Activated T-cell treated with anti-CD3 and anti-CD28 coated beads, Interleukin-2, amount 50 U/mL, for 72 hours (primary cell): ENCODE measurements at places on chromosomes 5 and 9.
A peak's percentile ranks its signal among the peaks of the same experiment; 100 is the strongest.

DNA sequence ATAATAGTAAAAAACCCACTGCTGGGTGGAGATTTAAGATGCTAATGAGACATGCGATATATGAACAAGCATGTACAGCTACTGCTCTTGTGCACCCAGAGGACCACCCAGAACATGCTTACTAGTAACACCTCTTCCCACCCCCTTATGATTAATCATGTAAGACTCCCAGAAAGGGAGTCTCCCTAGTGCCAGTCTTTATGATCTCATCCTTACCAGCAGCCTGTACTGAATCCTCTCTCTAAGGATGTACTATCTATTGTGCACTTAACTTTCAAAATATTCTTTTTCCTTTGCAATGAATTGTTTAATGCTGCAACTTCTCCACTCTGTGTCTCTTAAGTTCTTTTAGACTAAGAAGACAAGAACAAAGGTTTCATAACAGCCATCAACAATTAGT, 9.1 kb upstream of the MAT2B start:
- no peak overlapping the region for H3K4me3 ChIP-seq
- no peak overlapping the region for H3K27ac ChIP-seq
- no peaks in the 10 kb centered on the region for H3K4me1 ChIP-seq
- no peaks in the 10 kb centered on the region for H3K27me3 ChIP-seq

DNA sequence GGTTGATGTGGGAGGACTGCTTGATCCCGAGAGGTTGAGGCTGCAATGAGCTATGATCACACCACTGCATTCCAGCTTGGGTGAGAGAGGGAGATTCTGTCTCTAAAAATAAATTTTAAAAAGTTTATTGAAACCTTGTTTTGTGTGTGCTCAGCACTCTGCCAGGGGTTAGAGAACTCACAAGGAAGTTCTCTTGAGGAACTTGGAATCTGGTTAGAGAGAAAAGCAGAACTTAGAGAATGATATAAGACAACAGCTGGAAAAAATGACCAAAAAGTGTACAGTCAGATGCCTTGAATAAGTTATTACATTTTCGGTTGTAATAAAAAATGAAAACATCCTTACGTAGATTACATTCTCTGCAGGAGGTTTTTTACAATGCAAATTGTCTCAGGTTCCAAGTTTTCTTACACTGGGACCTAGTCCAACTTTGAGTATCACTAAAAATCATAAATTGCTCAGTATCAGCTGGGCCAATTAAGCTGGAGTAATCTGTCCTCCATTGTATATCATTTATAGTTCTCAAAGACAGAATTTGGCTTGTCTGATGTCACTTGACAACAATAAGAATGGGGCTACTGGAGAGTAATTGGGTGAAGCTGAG, 21.7 kb upstream of the TENT2 start:
- DNase-seq, result no peak
- no peaks in the 10 kb centered on the region for H3K27me3 ChIP-seq
- H3K4me3 ChIP-seq, result no peak overlapping the region
- H3K4me1 ChIP-seq, result peaks cover 12% of the 10 kb centered on the region
- H3K27ac ChIP-seq, result no peak overlapping the region

DNA sequence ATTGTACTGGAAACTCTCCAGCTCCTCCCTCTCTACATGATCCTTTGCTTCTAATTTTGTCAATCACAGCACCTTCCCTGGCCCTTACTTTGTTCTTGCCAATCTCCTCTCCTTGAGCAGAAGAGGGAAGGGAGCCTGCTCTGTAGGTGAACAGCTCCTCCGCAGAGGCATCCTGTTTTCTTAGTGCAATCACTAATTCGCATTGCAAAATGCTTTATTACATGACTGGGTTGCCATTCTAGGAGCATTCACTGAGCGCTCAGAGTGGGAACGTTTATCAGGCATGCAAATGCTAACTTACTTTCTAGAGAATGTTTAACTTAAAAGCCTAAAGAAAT, 416 bp upstream of the SNX18 start:
- no peak overlapping the region for H3K27ac ChIP-seq
- peaks cover 4% of the 10 kb centered on the region for H3K36me3 ChIP-seq
- DNase-seq, result no peak
- peak overlapping the region; percentile 49 for H3K4me3 ChIP-seq
- peaks cover 20% of the 10 kb centered on the region for H3K27me3 ChIP-seq

DNA sequence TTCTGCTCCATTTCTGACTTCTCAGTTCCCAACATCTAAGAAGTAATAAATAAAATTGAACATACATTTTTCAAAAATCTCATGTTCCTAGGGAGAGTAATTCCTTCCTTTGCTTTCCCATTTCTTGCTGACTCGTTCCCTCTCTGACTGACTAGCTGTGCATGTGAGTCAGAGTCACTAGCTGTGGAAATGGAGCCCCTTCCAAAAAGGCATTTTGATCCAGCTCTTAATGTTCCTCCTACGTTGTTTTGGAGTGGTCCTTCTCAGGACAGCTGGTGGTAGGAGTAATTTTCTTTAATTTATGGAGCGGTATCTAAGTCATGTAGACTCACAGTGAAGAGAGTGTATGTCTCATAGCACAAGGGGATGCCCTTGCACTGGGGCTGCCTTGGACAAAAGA, 460.2 kb downstream of the GADD45G start:
- H3K4me1 ChIP-seq, result no peaks in the 10 kb centered on the region
- peaks cover 18% of the 10 kb centered on the region for H3K27me3 ChIP-seq
- H3K36me3 ChIP-seq, result no peaks in the 10 kb centered on the region
- no peak for DNase-seq
- no peak overlapping the region for H3K27ac ChIP-seq
- H3K4me3 ChIP-seq, result no peak overlapping the region

- no peaks in the 10 kb centered on the region for H3K36me3 ChIP-seq
- H3K4me3 ChIP-seq, result peak overlapping the region; percentile 87
- H3K27me3 ChIP-seq, result no peaks in the 10 kb centered on the region
- no peak overlapping the region for H3K27ac ChIP-seq
Observed at GRCh38 chr9:20603524-20604268, 18.6 kb downstream of the MLLT3 start.

- H3K27ac ChIP-seq, result no peak overlapping the region
- H3K4me3 ChIP-seq, result no peak overlapping the region
- H3K4me1 ChIP-seq, result peaks cover 4% of the 10 kb centered on the region
- no peak for DNase-seq
Observed at GRCh38 chr9:136086951-136087740, 7.9 kb downstream of the NACC2 start.

DNA sequence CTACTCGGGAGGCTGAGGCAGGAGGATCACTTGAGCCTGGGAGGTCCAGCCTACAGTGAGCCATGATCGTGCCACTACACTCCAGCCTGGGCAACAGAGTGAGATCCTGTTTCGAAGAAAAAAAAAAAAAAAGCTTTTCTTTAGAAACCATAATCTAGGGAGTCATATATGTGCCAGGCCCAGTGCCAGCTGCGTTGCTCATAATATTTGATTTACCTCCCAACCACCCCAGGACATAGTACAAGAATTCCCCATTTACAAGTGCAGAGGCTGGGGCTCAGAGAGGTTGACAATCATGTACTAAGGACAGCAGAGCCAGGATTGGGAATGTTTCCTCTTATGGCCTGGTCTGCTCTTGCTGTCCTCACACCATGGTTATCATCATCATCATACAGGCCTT, 25.1 kb upstream of the TRIM14 start:
- H3K4me1 ChIP-seq, result no peaks in the 10 kb centered on the region
- H3K27me3 ChIP-seq, result no peaks in the 10 kb centered on the region
- H3K27ac ChIP-seq, result no peak overlapping the region

DNA sequence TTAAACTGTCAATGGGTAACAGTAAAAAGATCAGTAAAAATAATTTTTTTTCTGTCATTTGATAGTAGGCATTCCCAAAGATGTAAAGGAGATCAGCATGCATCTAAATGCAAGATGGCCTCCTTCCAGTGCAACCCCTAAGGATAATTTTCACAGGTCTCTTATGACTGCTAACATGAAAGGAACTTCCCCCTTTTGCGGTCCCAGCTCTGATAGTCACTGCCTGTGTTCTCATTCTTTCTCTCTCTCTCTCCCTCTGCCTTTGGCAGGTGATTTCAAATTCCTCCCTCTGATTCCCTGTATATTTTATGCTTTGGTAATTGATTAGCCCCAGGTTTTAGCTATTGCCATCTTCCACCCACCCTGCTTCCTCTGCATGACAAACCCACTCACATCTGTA, 8.9 kb downstream of the SPINK14 start:
- DNase-seq, result no peak
- H3K4me3 ChIP-seq, result no peak overlapping the region
- no peaks in the 10 kb centered on the region for H3K4me1 ChIP-seq
- H3K36me3 ChIP-seq, result no peaks in the 10 kb centered on the region

- no peaks in the 10 kb centered on the region for H3K27me3 ChIP-seq
- peaks cover under 1% of the 10 kb centered on the region for H3K36me3 ChIP-seq
- DNase-seq, result no peak
- H3K27ac ChIP-seq, result peak overlapping the region; percentile 90
- H3K4me3 ChIP-seq, result peak overlapping the region; percentile 40
Observed at GRCh38 chr5:98905857-98906688, 22.7 kb downstream of the CHD1 start.

- H3K27ac ChIP-seq, result no peak overlapping the region
- H3K4me3 ChIP-seq, result no peak overlapping the region
- H3K27me3 ChIP-seq, result no peaks in the 10 kb centered on the region
- no peak for DNase-seq
- H3K36me3 ChIP-seq, result no peaks in the 10 kb centered on the region
Observed at GRCh38 chr5:125578551-125578950, 832.1 kb upstream of the ZNF608 start.

GRCh38 chr9:21902136-21902535, 92.1 kb downstream of the CDKN2A start:
- no peaks in the 10 kb centered on the region for H3K4me1 ChIP-seq
- no peak overlapping the region for H3K27ac ChIP-seq
- H3K27me3 ChIP-seq, result no peaks in the 10 kb centered on the region

GRCh38 chr5:138369261-138369660, 16.8 kb downstream of the KDM3B start:
- H3K4me1 ChIP-seq, result peaks cover 33% of the 10 kb centered on the region
- no peak overlapping the region for H3K4me3 ChIP-seq
- no peaks in the 10 kb centered on the region for H3K36me3 ChIP-seq
- peak overlapping the region; percentile 68 for H3K27ac ChIP-seq

DNA sequence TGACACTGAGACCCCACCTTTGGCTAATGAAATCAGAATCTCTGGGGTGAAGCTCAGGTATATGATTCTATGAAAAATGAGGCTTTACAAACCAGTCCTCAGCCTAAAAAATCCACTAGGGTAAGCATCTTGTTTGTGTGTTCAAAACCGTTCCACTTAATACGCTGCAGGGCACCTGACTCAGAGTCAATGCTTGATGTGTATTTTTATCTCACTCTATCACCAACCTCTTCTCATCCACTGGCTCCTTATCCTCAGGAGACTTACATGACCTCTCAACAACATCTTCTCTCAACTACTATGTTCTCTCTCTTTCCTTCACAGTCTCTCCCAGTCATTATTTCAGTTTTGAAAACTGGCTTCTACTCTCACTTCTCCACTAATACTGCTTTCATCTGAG, 153.3 kb upstream of the KCNN2 start:
- H3K4me3 ChIP-seq, result no peak overlapping the region
- H3K27me3 ChIP-seq, result no peaks in the 10 kb centered on the region
- no peak for DNase-seq
- no peaks in the 10 kb centered on the region for H3K36me3 ChIP-seq
- no peak overlapping the region for H3K27ac ChIP-seq

DNA sequence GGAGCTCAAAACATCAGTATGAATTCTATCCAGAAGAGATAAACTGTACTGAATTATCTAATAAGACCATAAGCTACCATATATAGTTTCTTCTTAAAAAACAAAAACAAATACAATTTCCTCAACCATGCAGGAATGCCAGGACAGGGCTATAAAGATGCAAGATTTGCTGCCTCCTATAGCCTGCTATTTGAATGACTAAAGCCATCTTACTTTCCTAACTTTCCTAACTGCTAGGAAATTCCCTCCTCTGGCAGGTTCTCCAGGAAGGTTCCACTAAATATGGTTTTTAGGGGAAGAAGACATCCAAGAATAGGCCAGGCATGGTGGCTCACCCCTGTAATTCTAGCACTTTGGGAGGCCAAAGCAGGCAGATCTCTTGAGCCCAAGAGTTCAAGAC, 15.1 kb downstream of the KIF27 start:
- H3K4me1 ChIP-seq, result no peaks in the 10 kb centered on the region
- DNase-seq, result no peak
- no peak overlapping the region for H3K4me3 ChIP-seq

- H3K4me3 ChIP-seq, result peak within 1 kb of the TSS; percentile 88
- H3K27me3 ChIP-seq, result peaks cover 68% of the 10 kb centered on the region
- peak within 1 kb of the TSS; percentile 66 for H3K27ac ChIP-seq
- DNase-seq, result peak; percentile 57
Observed at GRCh38 chr9:86098824-86099700, at the start of gene GOLM1. GOLM1 (minus strand) TSS chr9:86099558; CDS start chr9:86079320, 20,238 bp downstream.

GRCh38 chr5:127088251-127088650, 14.9 kb upstream of the C5orf63 start:
- H3K27me3 ChIP-seq, result no peaks in the 10 kb centered on the region
- no peak overlapping the region for H3K4me3 ChIP-seq

DNA sequence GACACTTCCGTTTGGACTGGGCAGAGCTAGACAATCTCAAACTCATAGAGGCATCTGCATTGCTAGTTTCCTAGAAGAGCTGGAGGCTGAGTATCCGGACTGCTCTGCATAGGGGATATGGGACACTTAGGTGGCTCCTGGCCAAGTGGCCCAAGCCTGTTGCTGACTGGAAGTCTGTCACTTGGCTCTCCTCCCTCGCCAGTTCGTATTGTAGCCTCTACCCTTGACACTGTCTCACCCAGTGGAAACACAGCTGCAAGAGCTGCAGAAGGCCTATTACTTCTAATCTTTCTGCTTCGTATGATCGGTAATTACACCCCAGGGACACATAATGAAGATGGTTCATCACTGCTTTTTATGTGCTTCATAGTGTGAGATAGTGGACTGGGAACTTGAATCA, 34.7 kb downstream of the ITGA1 start:
- H3K27me3 ChIP-seq, result no peaks in the 10 kb centered on the region
- H3K4me1 ChIP-seq, result peaks cover 10% of the 10 kb centered on the region
- no peak for DNase-seq
- H3K36me3 ChIP-seq, result no peaks in the 10 kb centered on the region

- H3K27me3 ChIP-seq, result no peaks in the 10 kb centered on the region
- no peak overlapping the region for H3K4me3 ChIP-seq
- H3K4me1 ChIP-seq, result peaks cover 6% of the 10 kb centered on the region
- H3K36me3 ChIP-seq, result peaks cover 42% of the 10 kb centered on the region
- DNase-seq, result no peak
Observed at GRCh38 chr5:96776621-96777020, 31.1 kb downstream of the ERAP1 start.

DNA sequence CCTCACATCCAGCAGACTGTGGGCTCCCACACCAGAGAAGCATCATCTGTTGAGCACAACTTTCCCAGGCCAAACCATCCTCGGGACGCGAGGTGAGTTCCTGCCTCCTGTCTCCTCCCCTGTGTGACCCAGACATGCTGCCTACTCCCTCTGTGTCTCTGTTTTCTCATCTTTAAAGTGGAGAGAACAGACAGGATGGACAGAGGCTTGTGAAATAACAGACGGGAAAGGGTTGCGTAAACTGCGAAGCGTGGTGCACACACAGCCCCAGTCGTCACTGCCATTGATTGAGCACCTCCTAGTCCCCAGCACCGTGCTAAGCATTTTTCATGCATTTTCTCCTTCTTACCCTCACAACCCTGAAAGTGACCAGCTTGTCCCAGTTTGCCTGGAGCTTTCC, 52.1 kb upstream of the LMX1B start:
- H3K4me1 ChIP-seq, result no peaks in the 10 kb centered on the region
- no peak overlapping the region for H3K27ac ChIP-seq
- H3K27me3 ChIP-seq, result peaks cover 57% of the 10 kb centered on the region
- H3K36me3 ChIP-seq, result no peaks in the 10 kb centered on the region
- no peak for DNase-seq
- no peak overlapping the region for H3K4me3 ChIP-seq

GRCh38 chr5:148933903-148934432, 107.6 kb downstream of the ADRB2 start:
- DNase-seq, result no peak
- no peaks in the 10 kb centered on the region for H3K4me1 ChIP-seq
- H3K27ac ChIP-seq, result no peak overlapping the region

GRCh38 chr9:91502913-91503672, 79.5 kb upstream of the NFIL3 start:
- peaks cover 8% of the 10 kb centered on the region for H3K4me1 ChIP-seq
- peaks cover 17% of the 10 kb centered on the region for H3K27me3 ChIP-seq
- no peak overlapping the region for H3K27ac ChIP-seq
